IPS DF 6.9 (cell line): ENCODE measurements at places on chromosomes 16 and 17.
A peak's percentile ranks its signal among the peaks of the same experiment; 100 is the strongest.

DNA sequence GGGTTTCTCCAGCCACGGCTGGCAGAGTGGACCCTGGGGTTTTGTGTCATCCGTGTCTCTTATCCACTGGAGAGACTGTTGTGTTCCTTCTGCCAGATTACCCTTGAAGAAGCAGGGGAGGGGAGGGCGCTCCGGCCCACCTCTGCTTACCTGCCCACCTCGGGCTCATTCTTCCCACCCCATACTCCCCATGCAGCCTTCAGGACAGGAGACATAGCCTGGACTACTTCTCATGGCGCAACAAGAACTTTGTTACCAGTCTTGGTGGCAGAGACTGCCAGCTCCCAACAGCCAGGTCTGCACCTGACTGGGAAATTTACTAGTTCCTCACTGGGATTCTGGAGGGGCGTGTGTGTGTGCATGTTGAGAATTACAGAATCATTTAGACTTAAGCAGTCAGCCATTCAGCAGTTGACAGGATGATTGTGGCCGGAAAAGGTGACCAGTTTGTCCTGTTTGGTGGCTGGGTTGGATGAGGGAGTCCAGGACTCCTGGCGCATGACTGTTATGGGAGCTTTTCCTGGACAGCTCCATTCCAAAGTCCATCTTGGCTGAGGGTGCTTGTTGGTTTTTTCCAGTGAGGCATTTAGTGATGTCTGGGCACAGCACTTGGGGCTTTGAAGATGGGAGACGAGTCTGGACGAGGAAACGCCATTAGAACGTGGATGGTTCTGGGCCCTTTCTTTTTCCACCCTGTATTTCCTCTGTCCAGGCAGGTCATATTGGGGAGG lies 8.7 kb downstream of the GSE1 start:
- DNase-seq: no peak

GRCh38 chr16:84703681-84704080 lies 3.9 kb downstream of the USP10 start:
- no peak for DNase-seq

GRCh38 chr17:13909901-13910519 lies 159.3 kb upstream of the COX10 start:
- DNase-seq: no peak

DNA sequence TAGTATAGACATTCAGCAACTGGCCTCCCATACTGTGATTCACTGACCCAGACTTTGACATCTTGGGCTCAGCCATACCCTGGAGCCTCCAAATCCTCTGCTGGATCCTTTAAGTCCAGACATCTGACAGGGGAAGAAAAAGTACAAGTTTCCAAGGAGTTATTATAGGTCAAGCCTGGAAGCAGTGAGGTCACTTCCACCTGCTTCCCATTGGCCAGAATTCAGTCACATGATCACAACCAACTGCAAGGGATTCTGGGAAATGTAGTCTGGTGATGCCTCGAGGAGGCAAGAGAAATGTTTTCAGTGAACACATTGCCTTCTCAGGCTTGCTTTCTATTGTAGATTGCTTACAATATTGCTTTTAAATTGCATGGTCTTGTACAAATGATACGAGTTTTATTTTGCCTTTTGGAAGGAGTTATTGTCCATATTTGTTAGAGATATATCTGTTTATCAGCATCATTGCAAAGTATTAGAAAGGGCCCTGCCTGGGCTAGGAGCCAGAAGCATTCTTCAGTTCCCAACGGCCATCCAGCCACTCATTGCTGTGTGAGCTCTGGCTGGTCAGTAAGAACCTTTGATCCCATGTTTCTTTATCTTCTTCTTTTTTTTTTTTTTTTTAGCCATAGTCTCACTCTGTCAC lies 696.9 kb downstream of the WWOX start:
- DNase-seq: peak; percentile 79

- no peak for DNase-seq
These were observed 2.3 kb upstream of the MEIOC start for GRCh38 chr17:44653954-44654353.

DNA sequence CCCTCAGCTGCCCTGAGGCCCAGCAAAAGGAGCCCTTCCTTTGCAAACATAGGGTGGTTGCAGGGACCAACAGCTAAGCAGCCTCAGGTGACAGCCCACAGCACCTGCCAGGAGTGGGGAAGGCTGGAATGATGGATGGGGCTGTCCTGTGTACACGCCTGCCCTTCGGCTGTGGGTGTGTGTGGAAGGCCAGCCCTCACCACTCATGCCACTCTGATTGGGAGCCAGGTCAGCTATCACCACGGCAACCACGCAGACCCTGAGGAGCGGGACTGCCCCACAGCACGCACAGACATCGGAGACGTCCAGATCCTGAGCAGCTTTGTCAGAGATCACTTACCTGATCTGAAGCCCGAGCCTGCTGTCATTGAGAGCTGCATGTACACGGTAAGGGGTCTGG lies 11.9 kb downstream of the PIPOX start:
- DNase-seq: no peak

DNA sequence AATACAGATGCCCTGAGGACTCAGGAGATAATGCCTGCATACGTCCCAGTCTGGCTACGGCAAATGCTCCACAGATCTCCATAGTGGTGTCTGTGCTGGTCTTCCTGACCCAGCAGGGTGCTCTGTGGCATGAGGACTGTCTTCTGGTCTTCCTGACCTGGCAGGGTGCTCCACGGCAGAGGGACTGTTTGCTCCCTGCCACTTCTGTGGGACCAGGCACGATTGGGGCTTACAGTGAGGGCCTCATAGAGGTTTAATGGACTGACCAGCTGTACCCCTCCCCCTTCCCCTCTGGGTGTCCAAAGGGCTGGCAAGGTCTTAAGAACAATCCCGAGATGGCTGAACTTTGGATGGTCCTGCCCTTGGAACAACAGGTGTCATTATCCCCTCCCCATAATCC lies 123.1 kb downstream of the C16orf78 start:
- no peak for DNase-seq
